Activated CD4-positive, CD25-positive, alpha-beta regulatory T cell treated with anti-CD3 and anti-CD28 coated beads, Interleukin-2, amount 50 U/mL, for 24 hours (primary cell): ENCODE measurements at places on chromosomes 13 and 19.

DNA sequence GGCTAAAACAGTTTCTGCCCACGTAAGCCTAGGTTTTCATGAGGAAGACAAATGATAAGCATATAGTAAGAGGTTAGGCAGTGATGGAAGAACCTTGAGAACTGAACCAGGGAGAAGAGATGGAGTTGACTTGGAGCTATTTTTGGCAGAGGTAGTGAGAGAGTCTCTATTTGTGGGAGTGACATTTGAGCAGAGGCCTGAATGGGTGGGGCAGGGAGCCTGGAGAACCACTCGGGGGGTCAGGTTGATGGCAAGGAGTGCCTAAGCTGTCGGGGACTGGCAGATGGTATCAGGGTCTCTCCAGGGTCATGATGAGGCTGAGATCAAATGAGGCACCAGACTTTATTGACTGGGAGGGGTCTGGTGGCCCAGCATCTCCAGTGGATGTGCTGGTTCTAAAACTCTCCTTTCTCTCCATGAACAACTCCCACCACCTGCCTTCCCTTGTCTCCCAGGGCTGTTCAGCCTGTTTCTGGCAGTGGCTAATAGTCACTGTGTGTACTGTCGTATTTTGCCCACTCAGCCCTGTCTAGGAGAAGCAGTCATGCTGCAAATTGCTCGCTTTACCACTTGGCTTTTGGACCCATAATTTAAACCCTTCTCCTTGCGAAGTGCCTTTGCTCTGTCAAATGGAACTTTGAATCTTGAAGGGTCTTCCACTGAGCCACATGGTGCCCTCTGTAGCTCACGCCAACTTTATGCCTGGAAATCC lies 3.6 kb downstream of the MAU2 start:
- no peak for ATAC-seq

DNA sequence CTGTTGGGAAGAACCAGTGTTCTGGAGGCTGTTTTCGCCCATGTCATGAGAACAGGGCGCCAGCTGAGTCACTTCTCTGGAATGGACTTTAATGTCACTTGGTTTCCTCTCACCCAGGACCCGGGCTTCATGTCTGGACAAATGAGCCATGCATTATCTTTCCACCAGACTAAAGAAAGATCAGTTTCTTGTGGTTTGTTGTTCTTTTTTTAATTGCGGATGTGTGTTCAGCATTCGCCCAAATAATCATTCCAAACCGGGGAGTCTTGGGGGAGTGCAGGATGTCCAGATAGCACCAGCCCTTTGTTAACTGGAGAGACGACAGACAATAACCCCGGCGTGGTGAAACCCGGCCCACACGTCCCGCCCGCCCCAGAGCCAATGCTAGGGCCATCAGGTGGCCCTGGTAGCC lies 102.5 kb downstream of the COL4A2 start:
- no peak for ATAC-seq

DNA sequence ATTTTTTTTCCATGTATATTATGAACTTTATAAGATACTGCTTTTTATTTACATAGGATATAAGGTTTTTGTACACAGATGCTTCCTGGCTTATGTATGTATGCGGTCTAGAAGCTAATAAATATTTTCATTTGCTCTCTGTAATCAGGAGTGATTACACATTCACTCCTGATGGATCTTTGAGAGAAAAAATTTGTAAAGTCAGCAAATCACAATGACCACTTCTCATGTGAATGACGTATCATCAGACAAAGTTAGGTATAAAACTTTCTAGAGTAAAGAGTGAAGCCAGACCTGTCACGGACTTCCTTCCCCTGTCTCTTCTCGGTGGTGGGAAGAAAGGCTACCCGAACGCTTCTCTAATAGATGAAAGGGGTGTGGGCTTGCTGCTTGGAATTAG lies 31.1 kb downstream of the DPY19L3 start:
- no peak for ATAC-seq

GRCh38 chr19:32173836-32174235 lies 171.6 kb upstream of the ZNF507 start:
- ATAC-seq, result no peak

DNA sequence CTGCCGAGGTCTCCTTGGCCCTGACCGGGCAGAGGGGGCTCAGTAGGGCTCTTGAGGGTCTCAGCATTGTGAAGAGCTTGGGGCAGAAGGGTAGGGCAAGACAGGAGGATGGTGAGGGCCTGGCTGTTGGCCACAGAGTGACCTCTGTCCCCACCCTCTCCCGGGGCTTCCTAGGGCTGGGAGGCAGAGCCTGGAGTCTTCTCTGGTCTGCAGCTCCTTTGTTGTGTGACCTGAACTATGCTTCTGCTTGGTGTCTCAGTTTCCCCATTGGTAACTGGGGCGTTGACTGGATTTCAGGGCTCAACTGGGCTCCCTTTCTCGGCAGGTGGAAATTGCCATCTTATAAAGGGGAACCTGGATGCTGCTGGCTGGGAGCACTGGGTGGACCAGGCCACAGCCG lies 30.1 kb upstream of the PEPD start:
- no peak for ATAC-seq

GRCh38 chr19:2923510-2923909 lies 21.3 kb downstream of the ZNF77 start:
- no peak for ATAC-seq
